ENCODE measurements at places on chromosomes 12 and 14.

DNA sequence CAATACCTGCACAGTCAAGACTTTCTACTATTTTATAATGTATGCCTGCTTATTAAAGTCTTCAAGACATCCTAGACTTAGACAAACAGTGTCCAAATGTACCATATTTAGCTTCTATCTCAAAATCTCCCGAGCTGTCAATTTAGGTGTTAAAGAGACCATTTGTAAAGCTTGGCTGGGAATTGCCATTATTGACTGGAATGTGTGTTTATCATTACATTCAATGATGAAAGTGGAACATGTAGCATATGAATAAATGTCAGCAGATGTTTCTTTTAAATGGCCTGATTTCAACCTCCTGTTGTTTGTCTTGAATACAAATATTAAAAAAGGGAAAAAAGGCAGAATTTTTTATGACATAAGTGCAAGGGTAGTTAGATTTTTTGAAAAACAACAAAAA, 572.3 kb downstream of the PRKD1 start:
- DNase-seq: no peak

DNA sequence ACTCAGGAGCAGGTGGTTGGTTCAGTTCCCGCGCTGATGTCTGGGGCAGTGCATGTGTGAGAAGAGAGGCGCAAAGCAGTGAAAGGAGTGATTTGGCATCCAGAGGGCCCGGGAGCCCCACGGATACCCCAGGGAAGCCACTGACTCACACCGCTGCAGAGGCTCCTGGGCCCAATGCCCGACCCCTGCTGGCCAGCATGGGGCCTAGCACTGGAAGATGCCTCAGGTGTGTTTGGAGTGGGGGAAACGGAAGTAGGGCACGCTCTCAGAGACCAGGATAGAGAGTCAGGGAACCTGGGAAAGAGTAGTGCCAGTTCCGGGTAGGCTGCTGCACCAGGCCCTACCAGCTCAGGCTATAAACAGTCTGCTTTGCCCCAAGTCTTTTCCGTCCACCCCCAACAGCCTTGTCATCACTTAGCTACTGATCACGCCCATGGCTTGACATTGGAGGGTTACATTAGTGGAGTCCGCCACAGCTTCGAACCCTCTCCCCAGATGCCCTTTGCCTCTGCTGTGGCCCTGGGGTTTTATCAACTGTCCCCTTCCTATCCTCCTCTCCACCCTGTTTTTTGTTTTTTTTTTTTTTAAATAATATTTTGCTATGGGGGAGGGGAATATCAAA, 9.5 kb upstream of the CSAD start:
- DNase-seq: peak; percentile 60

GRCh38 chr14:92704036-92704804, 44.2 kb downstream of the LGMN start:
- DNase-seq: no peak

DNA sequence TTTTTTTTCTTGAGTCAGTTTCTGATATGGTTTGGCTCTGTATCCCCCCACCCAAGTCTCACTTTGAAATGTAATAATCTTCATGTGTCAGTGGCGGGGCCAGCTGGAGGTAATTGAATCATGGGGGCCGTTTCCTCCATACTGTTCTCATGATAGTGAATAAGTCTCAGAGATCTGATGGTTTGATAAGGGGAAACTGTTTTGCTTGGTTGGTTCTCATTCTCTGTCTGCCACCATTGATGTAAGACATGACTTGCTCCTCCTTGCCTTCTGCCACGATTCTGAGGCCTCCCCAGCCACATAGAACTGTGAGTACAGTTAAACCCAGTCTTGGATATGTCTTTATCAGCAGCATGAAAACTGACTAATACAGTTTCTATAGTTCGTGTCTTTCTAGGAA, 42.9 kb downstream of the WNK1 start:
- DNase-seq: no peak

DNA sequence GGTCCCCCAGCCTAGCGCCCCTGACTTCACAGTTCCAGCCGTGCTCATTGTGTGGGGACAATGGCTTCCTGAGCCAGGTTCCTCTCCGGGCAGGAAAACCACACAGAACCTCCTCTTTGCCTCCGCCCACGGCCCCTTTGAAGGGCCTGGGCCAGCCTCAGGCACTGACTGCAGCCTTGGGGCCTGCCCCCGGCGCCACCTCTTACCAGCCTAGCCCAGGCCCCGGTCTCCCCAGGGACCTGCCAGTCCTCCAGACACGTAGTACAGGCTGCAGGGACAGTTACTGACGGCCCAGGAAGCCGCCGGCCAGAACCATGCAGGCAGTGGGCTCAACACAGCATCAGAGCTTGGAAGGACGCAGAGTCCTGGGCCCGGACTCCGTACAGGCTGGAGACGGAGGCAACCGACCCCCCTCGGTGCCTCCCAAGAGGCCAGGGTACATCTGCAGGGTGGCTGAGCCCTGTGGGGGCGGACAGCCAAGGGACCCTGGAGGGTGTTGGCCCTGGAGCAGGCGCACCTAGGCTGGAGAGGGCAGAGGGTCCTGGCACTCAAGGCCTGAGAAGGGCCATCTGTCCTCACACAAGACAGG, 20.9 kb upstream of the NUDT14 start:
- DNase-seq: no peak

DNA sequence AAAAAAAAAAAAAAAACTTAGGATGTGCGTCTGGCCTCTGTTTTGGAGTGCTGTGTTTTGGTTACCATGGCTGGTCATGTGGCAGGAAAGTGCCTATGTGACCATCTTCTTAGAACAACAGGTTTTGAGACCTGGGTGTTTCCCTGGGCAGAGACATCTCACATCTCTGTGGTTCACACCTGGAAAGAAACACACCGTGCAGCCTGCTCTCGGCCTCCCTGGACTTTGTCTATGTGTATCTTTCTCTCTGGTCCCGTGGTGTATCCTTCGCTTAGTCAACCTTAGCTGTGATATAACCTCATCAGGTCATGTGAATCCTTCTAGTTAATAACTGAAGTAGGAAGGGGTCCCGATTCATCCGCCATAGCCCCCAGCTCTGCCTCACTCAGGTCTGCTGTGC, 22.6 kb downstream of the ACADS start:
- DNase-seq: no peak

DNA sequence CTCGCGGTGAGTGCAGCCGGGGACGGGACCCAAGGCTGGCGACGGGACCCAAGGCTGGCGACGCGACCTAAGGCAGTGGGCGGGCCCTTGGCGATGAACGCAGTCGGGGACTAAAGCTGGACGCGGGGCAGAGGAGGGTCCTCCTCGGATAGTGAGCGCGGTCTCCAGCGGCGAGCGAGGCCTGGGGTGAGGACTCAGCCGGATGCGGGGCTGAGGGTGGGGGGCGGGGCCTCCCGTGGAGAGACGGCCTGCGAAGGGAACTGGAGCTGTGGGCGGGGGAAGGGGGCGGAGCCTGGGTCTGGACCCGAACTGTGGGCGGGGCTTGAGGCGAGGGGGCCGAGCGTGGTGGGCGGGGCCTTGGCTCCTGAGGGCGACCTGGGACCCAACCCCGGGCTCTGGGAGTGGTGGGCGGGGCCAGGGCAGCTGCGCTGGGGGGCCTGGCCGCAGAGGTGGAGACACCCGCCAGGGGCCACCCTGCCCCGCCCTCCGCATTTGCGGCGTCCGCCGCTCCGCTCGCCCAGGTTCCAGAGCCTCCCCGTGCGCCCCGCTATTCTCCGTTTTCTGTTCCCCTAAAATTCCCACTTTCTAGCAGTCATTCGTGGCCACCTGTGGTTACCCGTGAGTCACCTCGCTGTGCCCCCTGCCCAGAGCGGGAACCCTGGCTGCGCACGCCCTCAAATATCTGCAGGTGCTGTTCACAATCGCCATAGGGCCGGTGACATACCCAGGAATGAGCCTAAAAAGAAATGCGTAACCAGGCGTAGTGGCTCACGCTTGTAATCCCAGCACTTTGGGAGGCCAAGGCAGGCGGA, 508 bp upstream of the BRF1 start:
- DNase-seq: peak; percentile 99

DNA sequence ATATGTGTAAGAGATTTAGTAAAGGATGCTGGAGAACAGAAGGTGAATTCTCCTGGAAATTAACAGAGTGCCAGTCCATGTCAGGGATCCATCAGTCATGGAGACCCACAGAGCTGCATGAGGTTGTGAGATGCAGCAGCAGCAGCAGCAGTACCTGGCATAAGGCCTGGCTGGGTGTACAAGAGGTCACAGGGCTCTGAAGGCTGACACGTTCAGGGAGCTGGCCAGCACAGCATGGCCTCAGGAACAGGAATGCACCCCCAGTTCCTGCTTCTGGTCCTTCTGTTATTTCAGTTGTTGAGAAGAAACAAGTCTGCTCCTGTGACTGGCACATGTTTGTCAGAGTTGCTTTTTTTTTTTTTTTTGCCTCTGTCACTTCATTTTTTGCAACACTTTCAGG, 210.8 kb downstream of the CNTN1 start:
- DNase-seq: no peak

GRCh38 chr12:12376646-12377448, 20.0 kb downstream of the BORCS5 start:
- no peak for DNase-seq

- peak; percentile 58 for DNase-seq
Measured at GRCh38 chr12:51262758-51263177, 7.4 kb downstream of the SMAGP start.

DNA sequence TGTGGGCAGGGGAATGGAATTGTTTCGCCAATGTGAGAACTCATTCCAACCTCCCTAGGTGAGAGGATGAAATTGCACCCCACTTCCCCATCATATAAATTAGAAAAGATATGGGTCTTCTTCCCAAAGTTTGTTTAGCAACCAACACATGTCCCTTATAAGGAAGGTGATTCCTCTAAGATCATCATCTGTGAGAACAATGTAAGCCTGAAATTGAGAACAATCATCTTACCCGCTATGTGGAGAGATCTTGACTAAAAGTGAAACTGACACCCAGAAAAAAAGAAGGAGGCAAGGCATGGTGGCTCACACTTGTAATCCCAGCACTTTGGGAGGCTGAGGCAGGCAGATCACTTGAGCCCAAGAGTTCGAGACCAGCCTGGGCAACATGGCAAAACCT, 173.2 kb upstream of the HMGA2 start:
- no peak for DNase-seq

GRCh38 chr14:105491366-105491973, 424 bp downstream of the TEDC1 start:
- DNase-seq: peak; percentile 84

DNA sequence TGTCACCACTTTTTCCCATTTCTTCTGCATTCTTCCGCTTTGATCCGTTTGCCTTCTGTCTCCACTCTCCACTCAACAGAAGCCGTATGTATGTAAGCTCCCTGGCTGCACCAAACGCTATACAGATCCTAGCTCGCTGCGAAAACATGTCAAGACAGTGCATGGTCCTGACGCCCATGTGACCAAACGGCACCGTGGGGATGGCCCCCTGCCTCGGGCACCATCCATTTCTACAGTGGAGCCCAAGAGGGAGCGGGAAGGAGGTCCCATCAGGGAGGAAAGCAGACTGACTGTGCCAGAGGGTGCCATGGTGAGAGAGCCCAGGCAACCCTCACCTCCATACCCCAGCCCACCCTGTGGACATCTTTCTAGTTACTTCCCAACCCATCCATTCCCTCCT, 8.3 kb downstream of the GLI1 start:
- DNase-seq: no peak

DNA sequence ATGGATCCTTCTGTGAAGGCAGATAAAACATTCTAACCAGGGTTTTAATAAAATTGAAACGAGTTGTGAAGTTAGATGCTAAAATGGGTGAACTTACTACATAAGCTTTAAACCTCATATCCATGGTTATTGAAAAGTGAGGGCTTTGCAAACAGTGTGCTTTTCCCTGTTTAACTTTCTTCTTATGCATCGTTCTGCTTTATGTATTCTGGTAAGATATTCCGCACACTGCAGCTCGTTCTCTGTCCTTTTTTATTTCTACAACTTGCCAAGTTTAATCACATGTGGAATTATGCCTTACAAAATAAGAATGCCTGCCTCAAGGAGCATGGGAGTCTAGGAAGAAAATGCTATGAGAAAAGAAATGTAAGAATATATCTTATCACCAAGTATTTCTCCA, 30.9 kb downstream of the PELI2 start:
- DNase-seq: no peak

- no peak for DNase-seq
Measured at GRCh38 chr12:109778684-109779083, 54.5 kb downstream of the TRPV4 start.

DNA sequence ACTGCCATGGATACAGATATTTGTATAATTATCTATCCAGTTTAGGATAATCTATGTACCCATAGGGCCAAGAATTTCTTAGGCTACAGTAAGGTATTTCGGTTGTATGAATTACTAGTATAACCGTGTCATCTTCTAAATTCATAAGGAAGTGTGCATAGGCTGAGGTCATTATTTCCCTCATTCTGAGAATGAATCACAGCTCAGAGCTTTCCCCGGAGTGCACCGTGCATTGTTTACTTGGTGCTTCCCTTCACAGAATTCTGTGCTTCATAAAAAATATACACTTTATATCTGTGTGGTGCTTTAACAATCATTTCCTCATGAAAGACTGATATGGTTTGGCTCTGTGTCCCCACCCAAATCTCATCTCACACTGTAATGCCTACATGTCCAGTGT, 514.1 kb downstream of the ETNK1 start:
- no peak for DNase-seq

DNA sequence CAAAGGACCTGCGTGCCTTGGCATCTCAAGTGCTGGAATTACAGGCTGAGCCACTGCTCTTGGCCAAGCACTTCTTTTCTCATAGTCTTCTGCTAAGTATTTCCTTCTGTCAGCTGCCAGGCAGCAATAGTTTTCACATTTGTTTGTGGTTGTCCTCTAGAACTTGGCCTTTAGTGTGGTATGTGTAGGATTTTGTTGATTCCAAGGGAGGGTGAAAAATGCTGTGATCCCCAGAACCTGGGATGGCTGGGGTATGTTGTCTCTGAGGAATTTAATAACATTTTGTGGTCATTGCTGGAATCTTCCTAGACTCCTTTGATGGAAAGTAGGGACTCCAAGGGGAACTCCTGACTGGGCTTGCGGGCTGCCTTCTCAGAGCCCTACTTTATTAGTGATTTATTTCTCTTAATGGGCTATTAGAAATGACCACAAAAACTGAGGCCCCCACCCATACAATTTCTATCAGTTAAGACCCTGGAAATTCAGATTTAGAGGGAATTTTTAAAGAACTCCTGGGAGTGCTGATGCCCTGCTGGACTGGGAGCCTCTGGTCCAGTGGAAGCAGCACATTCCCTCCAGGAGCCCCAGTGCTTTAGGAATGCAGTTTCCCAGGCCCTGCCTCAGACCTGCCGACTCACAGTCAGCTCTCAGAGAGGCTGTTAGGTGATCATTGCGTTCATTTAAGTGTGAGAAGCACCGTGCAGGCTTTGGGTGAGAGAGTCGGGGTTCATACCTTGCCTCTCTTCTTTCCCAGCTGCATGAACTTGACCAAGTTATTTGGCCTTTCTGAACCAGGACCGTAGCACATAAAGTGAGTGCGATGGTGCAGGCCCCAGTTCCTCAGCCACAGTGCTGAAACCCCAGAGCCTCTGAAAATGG, 22.7 kb downstream of the TRAF3 start:
- no peak for DNase-seq

GRCh38 chr12:6229224-6230218, 29.3 kb downstream of the CD9 start:
- peak; percentile 65 for DNase-seq

- no peak for DNase-seq
Measured at GRCh38 chr12:129002427-129002826, 149.1 kb downstream of the GLT1D1 start.

GRCh38 chr14:23399136-23399535, 8.9 kb downstream of the MYH6 start:
- no peak for DNase-seq

- DNase-seq: no peak
Measured at GRCh38 chr12:120092551-120093335, 23.8 kb downstream of the RAB35 start.
